ENCODE measurements at places on chromosomes 1 and 21.

DNA sequence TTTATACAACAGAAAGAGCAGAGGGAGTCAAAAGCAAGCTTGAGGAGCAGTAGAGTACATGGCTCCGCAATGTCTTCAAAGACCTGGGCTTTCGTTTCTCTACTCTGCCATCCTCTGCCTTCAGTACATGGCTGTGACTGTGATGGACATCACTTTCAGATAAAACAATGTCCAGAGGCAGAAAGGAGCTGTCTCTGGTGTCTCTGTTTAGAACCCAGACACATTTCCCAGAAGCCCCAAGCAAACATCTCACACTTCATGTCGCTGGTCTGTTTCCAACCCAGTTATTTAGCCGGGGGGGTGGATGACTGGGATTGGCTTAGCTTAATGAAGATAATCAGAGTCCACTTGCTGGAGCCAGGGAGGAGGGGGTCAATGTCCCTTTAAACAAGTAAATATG is 25.6 kb downstream of the SGIP1 start:
- no peak for DNase-seq

- DNase-seq, result no peak
Measured at GRCh38 chr1:81547261-81547911, 253.3 kb upstream of the ADGRL2 start.

DNA sequence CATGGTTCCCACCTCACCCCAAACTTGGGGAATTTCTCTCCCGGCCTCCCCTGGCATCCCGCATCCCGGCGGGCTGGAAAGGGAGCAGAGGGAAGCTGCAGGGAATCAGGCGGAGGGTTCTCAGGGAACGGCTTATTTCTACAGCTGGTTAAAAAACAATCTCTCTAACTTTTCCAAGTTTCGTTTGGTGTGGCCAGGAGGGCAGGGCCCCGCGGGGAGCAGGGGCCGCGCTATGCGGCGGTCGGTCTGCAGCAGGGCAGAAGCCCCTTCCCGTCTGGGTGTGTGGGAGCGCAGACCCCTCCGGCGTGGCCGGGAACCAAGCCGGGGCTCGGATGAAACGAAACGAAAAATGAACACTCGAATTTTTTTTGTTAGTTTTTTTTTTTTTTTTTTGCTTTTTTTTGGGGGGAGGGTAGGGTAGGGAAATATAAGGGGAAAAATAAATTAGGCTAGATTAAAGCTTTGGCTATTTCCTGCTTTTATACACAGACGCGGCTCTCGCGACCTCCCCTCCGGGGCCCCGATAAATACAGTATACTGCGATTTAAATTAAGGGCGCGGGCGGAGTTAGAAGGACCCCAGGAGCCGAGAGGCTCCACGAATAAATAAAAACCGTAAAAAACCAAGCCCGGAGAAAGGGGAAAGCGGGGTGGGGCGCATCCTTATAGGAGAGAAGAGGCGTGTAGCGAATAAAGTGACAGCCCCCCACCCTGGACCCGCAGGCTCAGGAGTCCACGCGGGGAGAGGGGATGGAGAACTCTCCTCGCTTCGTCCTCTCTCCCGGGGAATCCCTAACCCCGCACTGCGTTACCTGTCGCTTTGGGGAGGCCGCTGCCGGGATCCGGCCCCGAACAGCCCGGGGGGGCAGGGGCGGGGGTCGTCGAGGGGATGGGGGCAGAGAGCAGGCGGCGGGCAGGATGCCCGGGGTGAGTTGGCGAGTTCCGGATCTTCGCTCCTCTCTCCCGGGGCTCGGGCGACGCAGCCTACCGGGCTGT is 2.1 kb downstream of the POU3F1 start:
- no peak for DNase-seq

- no peak for DNase-seq
Measured at GRCh38 chr1:226370144-226370923, 37.6 kb downstream of the PARP1 start.

DNA sequence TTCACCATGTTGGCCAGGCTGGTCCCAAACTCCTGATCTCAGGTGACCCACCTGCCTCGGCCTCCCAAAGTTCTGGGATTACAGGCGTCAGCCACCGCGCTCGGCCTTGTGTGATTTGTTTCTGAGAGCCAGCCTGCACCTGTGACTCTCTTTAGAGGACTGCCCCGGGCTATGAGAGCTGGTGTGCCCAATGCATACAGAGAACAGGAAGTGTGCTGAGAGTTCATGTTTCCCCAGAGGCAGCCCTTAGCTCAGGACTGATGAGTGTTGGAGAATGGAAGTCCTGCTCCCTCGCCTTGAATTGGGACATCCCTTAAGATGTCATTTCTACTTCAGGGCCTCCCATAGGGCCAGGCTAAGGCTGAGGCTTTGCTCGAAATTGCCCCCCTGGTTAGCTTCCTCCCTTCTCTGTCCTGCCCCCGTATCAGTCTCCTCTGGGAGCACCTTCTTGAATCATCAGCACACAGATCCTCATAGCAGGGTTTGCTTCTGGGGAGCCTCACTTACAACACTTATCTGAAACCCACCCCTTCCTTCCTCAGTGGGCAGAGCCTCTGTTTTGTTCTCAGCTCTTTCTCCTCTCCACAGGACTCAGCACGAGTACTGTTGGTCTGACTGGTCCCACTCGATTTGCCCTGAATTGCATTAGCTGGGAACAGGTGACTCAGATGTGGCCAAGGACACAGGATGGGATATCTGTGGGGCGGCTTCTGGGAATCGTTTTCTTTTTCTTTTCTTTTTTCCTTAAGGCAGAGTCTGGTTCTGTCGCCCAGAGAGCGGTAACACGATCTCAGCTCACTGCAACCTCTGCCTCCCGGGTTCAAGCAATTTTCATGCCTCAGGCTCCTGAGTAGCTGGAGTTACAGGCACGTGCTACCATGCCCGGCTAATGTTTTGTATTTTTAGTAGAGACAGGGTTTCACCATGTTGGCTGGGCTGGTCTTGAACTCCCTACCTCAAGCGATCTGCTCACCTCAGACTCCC is 80.1 kb downstream of the UBIAD1 start:
- DNase-seq, result no peak

DNA sequence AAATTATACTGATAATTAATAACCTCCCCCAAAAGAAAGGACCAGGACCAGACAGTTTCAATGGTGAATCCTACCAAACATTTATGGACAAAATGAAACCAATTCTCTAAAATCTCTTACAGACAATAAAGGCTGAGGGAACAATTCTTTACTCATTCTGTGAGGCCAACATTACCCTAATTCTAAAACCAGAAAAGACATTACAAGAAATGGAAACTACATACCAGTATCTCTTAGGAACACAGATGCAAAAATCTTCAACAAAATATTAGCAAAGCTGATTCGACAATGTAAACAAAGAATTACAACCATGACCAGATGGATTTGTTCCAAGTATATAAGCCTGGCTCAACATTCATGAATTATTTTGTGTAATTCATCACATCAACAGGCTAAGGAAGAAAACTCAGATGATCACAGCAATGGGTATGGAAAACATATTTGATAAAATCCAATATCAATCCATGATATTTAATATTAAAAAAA is 8.6 kb downstream of the TMED5 start:
- DNase-seq, result no peak

GRCh38 chr1:234722270-234722704 is 112.3 kb upstream of the IRF2BP2 start:
- no peak for DNase-seq

DNA sequence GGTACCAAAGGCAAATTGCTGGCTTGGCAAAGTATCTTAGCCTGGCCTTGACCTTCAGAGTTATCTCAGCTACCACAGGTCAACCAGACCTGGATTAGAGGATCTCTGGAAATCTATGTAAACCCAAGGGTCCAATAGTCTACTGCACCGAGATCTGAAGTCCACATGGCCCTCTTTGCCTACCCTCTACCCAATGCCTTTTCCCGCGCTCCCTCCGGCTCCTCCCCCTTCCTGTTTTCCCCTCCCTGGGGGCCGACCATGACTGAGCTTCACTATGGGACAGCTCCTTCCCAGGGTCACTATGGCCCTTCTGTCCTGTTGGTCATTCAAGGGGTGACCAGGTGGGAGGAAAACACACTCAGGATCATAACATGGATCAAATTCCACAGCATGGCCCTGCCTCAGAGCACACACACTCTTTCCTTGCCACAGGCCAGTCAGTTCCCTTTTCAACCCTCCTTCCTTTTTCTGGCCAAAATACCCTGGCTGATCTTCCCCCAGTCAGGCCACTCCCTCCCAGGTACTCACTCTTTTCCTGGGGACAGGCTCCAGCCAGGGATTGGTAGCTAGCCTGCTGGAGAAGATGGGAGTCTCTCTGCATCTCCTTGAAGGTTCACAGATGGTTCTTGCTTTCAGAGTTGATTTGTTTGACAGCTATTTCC is 19.1 kb upstream of the TMEM183A start:
- no peak for DNase-seq

GRCh38 chr1:116873680-116874271 is 35.9 kb upstream of the PTGFRN start:
- DNase-seq, result no peak

DNA sequence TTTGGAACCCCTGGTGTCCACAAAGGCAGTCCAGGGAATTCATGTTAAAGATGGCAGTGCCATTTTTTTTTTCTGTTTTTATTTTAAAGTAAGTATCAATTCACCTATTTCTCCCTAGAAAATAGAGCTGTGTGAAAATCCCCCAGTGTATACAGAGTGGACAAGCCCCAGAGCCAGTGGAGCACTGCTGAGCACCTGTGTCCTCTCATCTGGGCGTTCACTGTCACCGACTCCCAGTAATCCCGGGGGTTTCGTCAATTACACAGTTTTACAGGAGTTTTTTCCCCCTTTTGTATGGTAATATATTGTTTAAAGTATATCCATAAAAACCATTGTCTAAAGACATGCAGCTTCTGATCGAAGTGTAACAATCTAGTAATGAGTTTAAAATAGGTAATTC is 175.8 kb downstream of the SDCCAG8 start:
- DNase-seq, result no peak

- DNase-seq, result no peak
Measured at GRCh38 chr1:91070298-91070697, 48.5 kb upstream of the ZNF644 start.

GRCh38 chr1:206725109-206725963 is 40.6 kb downstream of the MAPKAPK2 start:
- peak; percentile 50 for DNase-seq

GRCh38 chr1:28560886-28561285 is 8.0 kb downstream of the TRNAU1AP start:
- no peak for DNase-seq

GRCh38 chr1:27521336-27521831 is 31.4 kb upstream of the WASF2 start:
- DNase-seq, result no peak

DNA sequence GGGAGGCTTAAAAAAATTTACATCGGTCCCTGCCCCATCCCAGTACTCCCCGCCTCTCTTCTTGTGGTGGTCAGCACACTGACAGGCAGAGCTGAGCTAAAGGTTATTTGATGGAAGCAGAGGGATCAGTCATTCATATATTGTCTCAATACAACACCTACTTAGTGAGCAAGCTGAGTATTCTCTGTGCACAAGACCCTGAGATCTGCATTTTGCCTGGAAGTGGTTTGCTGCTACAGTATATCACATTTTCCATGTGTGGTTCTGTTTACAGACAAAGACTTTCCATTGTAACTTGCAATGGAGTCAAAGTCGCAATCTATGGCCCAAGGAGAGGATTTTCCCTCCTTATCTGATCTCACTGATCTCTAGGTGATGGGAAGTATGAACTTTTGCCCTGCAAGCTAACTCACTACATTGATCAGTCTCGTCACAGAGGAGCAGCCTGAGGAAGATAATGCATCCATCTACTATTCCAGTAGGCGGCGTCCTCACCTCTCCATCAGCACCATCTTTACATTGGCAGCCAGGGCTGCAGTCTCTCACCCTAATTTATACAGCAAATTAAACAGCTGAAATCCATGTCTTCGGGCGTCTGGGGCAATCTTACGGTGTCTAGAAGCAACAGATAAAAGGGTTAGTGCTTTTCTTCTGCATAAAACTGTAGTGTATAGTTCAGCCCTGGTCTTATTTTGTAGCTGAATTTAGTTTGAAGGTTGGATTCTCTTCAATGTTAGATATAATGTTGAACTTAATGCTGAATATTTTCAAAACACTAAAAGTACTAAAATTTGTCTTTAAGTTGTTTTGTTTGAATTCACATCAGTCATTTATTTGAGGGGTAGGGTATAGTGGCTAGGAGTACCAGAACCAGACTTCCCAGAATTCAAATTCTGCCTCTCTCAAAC is 3.2 kb upstream of the TRAF5 start:
- peak; percentile 80 for DNase-seq

DNA sequence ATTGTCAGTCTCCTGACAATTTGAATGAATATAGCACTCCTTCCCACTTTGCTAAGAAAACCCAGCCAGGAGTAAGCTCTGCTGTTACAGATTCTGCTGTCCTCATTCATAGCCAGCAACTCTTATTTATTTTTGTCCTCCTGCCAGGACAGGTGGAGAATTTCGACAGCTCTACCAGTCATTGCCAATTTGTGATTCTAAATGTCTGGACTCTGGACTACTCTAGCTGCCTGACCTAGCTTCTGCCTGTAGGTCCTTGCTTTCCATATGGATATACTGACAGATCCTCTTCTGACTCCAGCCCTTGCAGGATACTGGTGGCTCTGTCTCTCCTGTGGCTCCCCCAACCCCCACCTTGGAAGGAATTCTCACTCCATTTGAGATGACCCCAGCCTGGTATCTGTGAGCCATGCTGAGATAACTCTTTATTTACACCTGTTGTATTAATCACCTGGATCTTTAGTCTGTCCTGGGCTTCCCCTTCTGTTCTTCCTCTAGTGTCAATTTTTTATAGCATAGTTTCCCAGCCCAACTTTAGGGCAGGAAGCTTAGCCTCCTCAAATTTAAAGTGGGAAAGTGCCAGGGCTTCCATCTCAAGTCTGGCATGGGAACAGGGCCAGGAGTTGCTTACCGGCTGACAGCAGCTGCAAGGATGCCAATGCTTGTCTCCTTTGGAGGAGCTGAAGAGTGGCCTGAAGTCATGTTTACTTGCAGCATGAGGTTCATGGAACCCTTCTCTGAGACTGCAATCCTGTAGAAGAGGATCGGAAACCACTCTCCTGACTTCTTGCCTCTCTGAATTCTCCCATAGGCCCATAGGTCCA is 6.7 kb downstream of the PM20D1 start:
- DNase-seq, result no peak

DNA sequence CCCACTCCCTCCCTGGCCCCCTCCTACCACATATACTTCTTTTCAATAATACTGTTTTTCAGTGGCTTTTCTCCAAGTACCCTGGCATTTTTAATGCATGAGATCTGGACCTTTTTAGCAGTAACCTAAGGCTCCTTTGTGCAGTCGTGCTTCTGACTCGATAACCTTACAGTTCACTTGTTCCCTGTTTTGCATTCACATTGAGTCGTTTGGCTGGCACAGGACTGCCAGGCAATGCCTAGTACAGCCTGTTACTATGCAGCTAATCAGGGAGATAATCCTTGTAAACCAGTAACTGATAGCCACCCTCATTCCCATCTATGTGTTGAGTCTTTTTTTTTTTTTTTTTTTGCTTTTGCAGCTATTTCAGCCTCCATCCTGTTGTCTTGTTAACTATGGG is 3.7 kb downstream of the ATP1B1 start:
- DNase-seq, result no peak

Data from SW480 (cell line).